NCI-H2107 (cell line): ENCODE measurements at places on chromosomes 2 and 18.

GRCh38 chr2:67046591-67046990 lies 350.5 kb upstream of the ETAA1 start:
- DNase-seq = no peak

DNA sequence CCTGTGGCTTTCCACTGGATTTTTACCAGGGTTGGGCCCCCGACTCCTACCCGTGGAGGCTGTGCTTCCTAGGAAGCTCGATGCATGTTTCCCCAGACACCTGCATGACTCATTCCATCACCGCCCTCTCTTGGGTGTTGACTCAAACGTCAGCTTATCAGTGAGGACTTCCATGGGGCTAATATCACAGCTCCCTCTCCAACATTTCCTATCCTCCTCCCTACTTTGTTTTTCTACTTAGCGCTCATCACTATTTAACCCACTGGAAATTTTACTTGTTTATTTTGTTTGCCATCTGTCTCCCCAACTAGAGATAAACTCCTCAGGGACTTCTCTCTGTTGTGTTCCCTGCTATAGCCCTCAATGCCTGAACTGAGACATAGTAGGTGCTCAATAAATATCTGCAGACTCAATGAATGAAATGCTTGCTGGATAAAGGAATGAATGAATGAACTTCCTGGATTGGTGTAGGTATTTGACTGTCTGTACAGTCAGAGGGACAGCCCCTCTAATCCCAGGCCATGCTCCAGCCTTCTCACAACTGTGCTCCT lies 89.7 kb upstream of the MSH2 start:
- no peak for DNase-seq

DNA sequence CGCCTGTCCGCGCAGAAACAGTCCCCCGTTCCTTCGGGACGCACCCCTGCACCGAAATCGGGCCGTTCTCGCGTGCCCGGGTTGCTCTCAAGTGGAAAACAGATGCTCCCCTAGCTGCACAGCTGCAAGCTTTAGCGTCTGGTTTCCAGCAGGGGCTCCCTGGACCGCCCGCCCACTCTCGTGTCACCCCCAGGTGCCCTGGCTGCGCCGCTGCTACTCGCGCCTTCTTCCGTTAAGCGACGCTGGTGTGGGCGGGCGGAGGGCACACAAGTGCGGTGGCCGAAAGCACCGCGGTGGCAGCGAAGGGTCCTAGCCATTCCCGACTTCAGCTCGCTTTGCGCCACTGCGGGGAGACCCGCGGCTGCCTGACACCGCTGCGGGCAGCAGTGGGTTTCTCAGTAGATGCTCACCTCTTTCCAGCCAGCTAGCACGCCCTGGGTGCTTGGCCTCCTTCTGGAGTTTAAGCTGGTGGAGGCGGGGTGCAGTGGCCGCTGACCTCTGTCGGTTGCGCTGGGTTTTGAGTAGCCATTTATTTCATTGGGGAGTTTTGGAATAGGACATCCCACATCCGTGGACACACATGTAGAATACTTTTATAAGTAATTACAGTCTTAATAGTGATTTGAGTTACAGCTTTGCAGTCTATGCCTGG lies 806 bp downstream of the ZNF407 start:
- DNase-seq = peak; percentile 49

DNA sequence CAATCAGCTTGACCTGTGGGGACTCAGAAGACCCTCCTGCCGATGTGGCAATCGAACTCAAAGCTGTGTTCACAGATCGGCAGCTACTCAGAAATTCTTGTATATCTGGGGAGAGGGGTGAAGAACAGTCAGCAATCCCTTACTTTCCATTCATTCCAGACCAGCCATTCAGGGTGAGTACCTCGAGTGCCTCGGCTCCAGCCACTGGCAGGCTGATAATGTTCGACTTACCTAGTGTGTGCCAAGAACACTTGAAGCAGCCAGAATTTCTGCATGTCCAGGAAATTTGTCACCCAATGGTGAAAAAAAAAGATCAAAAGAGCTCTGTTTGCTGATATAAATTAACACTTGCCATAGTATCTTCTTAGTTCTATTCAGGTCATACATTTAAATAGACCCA lies 2.3 kb downstream of the LGALSL start:
- DNase-seq = no peak

DNA sequence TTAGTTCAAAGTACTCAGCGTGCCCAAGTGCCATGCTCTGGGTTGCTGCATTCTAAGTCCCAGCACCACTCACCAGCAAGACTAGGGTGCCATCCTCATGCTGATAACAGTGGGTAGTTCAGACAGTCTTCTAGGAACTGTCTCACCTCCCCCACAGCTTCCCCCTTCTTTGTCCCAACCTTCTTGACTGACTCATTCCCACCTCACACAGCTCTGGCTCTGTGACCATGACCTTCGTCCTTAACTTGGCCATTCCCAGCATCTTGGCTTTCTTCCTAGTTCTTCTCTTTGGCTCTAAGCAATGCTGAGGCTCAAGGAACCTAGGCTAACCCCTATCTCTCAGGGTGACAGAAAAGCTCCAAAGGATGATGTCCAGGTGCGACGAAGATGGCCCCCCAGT lies 20.0 kb upstream of the CXCR4 start:
- DNase-seq = no peak

DNA sequence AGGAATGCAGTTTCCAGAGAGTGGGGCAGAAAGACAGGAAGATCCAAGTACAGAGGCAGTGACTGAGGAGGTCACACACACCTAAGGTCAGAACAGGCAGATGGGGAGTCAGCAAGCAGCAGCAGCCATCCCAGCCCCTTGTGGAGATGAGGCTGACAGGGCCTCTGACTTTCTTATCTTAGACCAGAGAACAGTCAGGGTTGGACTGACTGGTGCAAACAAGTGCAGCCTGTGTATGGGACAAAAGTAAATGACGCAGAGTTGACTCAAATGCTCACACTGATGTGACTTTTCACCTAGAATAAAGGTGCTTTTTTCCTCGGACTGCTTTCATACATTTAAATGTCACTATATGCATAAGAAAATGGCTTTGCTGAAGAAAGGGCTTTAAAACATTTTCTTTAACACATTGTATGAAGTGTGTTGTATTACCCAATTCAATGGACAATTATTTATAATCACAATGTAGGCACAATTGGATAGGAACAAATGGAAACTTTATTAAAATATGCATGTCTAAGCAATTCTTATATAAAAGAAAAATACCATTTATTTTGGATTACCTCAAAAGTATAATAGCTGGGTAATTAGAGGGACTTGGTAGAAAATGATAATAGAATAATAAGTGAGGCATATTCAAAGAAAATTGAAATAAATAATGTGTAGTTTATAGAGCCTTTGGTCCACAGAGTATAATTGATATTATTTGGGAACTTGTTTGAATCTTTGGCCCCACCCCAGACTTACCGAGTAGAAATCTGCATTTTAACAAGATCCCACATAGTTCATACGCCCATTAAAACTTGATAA lies 1321.5 kb upstream of the CELF4 start:
- no peak for DNase-seq
